ENCODE measurements at places on chromosomes 11 and 22.

- no peak for DNase-seq
Measured at GRCh38 chr11:72350752-72351151, 83.6 kb downstream of the CLPB start.

DNA sequence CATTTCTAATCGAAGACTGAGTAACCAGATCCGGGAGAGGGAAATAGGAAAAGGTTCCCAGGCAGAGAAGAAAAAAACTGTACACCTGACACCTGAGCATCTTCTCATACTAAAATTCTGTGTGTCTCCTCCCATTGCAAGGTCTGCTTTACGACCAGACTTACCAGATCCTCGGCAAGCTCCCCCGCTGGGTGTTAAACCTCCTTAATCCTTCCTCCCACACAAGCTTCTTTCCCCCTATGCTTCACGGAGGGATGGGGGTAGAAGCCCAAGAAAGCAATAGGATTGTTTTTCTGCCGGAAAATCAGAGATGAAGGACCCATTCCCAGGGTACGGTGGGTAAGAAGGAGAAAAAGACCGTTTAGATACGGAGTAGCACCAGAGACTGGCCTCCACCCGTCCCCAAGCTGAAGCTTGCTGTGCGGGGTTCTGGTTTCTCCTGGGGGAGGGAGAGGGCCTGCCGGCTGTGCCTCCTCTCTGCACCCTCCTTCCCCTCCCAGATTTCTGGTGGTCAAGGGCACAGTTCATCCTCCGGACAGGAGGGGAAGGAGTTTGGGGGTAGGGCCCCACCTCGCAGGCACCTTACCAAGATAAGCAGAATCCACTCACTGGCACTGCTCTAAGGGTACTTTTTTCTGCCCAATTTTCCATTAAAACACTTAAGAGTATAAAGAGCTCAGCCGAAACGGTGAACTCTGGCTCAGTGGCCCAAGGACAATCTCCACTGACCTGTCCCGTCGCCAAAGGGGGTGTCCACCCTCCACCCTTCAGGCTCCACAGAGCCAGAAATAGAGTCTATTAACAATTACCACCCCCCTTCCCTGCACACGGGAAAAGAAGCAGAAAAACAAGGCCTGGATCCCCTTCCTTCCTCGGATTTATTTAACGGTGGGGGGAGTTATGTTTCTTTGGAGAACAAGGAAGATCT is 1.2 kb downstream of the TOB2 start:
- peak; percentile 48 for DNase-seq

DNA sequence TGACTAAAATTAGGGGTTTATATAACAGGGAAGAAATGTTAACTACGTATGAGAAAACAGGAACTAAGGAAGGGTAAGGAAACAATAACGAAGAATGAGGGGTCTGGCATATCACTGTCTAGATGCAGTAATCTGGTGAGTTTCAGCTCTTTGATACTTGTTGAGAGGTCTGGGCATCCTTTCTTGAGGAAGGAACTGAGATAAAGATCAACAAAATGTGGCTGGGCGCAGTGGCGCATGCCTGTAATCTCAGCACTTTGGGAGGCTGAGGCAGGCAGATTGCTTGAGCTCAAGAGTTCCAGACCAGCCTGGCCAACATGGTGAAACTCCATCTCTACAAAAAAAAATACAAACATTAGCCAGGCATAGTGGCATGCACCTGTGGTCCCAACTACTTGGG is 2.7 kb downstream of the DCDC1 start:
- DNase-seq = peak; percentile 50

DNA sequence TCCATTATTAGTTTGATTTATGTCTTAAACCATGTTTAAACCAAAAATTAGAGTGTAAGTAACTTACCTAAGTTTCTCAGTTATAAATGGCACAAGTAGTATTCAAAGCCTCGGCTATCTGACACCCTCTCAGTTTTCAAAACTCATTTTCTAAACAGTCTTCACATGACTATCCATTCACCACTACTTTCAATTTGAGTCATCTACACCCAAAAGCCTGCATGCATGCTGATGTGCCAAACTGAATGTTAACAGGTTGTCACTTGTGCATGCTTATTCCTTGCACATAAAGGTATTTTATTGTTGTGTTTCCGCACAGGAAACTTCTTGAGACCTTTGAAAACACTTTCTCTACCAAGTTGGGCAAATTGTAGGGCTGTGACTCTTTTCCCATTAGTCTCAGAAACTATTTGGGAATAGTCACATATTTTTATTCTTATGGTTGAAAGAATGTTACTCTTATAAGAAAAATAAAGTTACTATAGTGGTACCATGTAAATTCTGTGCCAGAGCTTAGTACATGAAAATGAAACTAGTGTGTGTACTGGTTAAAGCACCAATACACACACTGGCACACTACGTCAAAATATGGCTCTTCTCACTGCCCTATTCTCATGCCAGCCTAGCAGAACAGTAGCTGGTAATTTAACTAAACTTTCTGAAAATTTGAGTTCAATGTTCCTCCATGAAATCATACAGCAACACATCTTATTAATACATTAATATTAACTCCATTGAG is 2.2 kb upstream of the OR51E2 start:
- DNase-seq = peak; percentile 1

DNA sequence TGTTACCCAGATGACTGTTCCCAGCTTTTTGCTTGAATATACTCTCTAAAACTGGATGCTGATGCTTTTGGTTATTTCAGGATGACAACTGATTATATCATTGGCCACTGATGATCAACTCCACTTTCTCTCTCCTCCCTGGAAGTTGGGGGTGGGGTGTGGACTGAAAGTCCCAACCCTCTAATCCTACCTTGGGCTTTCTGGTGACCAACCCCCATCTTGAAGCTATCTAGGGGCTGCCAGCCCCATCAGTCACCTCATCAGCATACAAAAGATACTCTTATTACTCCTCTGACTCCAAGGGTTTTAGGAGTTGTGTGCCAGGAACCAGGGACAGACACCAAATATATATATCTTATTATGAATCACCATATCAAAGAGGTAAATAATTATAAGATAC is 69.3 kb downstream of the SLC25A17 start:
- no peak for DNase-seq

DNA sequence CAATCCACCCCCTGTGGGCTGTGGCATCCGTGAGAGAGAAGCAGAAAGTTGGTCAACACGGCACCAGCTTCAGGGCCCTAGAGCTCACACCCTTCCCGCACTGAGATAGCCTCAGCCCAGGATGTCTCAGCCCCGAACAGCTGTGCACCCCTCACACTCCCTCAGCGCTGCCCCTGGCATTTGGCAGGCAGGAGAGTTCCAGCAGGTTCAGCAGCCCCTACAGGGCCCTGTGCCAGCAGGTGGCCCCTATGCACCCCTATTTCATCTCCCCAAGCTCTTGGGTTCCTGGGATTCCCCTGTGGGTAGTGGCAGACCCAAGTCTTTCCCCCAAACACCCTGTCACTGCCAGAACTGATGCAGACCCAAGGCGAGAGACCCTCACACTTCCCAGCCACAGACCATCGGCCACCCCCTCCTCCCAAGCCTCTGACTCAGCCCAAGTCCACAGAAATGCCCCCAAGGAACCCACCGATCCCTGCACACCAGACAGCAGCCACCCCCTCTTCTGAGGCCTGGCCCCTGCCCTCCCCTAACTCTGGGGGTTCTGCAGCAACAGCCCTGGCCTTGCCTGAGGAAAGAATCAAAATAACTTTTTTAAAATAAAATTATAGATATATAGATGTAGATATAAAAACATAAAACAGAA is 183.6 kb downstream of the IGLL1 start:
- DNase-seq = no peak

- no peak for DNase-seq
Measured at GRCh38 chr11:44788536-44789261, 61.9 kb downstream of the TSPAN18 start.

DNA sequence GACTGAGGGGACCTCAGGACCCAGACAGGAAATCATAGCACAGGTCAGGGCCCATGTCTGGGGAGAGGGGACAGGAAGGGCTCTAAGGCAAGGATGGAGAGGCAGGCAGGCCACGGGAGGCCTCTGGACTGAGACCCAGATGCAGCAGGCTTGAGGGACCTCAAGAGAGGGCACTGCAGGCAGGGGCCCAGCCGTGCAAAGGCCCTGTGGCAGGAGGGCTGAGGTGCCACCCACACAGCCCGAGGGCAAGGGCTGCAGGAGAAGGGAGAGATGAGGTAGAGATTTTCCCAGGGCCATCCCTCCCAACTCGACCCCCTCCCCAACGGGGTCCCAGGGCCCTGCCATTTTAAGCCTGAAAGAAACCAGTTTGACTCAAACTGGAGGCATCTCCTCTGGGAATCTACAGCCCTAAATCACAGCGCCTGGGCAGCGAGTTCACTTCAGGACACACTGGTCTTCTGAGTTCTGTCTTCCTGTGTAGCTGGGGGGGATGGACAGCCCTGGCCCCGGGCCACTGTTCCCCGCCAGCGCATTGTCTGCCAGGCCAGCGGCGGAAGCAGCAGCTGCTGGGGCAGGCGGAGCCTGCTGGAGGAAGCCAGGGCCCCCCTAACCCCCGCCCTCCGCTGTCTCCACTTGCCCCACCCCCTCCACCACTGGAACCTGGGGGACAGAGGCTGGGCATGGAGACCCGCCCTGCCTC is 20.3 kb upstream of the WNT7B start:
- DNase-seq = peak; percentile 50

DNA sequence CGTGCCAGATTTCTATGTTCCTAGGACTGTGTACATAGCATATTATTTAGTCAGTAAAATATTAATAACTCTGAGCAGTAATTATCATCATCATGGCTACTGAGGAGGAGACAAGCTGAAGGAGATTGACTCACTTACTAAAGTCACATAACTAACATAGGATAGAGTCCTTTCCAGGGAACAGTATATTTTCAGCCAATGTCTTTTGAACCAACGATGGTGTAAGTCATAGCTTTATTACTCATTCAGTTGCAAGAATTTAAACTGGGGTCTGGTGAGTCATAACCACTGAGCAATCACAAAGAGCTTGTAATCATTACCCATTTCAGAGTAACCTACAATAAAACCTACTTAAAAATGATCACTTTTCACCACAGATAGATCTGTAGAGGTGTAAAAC is 1564.8 kb upstream of the TENM4 start:
- no peak for DNase-seq

DNA sequence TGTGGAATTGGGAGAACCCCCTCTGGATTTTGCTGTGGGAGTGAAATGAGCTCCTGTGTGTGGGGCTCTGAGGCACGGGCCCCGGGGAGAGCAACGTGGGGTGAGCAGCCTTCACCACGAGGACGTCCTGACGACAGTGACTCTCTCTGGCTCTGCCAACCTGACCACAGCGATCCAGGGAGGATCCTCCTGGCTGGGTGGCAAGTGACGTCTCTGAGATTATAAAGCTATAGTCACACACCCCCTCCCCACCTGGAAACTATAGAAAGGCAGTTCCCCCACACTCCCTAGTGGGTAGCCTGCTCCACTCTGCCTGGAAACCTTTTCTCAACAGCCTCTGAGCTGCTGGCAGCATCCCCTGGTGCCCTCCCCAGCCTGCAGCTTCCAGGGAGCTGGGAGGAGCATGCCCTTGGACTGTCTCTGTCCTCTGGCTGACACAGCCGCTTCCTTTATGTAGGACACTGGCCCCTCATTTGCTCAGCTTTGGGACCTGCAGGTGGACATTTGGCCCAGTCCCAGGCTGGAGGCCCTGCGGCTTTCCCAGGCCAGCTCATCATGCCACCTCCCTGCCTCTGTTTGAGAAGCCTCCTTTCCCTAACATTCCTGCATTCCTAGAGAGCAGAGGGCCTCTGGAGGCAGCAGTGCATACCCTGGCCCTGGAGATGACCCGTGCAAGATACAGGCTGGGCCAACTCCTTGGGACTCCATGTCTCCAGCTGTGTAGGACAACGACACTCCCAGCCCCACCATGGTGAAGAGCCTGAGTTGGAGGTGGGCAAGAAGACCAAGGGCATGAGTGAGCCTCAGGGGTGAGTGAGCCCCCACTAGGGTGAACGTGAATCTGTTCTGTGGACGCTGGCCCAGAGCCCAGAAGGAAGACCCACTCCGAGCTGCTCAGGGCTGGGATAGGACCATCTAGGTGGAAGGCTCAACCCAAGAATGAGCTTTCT is 314.0 kb downstream of the NTM start:
- no peak for DNase-seq

DNA sequence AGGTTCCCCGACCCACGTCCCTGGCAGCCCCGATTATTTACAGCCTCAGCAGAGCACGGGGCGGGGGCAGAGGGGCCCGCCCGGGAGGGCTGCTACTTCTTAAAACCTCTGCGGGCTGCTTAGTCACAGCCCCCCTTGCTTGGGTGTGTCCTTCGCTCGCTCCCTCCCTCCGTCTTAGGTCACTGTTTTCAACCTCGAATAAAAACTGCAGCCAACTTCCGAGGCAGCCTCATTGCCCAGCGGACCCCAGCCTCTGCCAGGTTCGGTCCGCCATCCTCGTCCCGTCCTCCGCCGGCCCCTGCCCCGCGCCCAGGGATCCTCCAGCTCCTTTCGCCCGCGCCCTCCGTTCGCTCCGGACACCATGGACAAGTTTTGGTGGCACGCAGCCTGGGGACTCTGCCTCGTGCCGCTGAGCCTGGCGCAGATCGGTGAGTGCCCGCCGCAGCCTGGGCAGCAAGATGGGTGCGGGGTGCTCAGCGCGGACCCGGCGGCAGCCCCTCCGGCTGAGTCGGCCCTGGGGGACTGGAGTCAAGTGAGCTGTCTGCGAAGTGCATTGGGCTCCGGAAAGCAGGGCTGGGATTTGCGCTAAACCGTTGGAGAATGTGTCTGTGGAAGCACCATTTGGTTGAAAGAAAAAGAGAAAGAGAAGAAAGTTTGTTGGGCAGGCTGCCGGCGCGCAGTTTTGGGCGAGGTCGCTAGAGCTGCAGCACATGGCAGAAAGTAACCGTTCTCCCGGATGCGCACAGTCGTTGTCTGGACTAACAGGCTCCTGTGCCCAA is at the start of gene CD44:
Gene CD44, plus strand, starts transcription at position 229 of the 779 bp plus-strand sequence. Its CDS starts 133 bp downstream, at position 362.
- peak; percentile 90 for DNase-seq

DNA sequence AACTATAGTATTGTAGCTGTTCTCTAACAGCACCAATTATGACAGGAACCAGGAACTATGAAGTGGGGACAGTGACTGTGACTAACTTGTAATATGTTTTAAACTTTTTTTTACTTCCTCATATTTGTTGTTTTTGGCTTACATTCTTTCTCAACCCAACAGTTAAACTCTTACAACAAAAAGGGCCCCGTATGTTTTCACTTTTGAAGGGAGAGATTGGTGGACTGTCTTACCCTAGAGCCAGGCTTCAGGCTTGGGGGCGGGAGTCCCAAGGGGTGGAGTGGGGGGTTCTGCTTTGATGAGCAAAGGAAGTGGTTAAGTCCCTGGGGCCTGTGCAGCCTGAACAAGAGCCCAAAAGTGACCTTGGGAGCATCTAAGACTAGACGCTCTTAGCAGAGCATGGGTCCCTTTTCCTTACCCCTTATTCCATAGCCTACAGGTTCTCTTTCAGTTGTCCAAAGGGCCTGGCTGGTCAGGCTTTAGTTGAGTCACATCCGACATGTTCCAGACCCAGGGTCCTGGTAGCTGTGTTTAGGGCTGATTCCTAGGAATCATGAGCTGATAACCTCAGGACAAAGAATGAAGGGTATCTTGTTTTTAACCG is 38.8 kb downstream of the STIM1 start:
- DNase-seq = peak; percentile 18

DNA sequence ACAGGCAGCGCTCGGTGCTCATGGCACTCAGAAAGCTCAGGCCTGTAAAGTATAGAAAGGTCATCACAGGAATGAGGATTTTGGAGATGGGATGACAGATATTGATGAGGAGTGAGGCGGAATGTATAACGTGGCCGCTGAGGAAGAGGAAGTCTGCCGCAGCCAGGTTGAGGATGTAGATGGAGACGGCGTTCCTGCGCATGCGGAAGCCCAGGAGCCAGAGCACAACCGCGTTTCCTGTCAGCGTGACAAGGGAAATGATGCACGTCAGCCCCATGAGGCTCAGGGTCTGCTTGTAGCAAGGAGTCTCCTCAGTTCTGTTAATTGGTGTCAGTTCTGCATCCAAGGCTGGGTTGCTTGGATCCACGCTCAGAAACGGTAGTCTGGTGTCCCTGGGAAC is 33.1 kb upstream of the MRGPRX1 start:
- DNase-seq = no peak
